Stimulated activated CD8-positive, alpha-beta memory T cell treated with anti-CD3 and anti-CD28 coated beads, Interleukin-4, amount 100 ng/mL, for 1 hour (primary cell): ENCODE measurements at places on chromosomes 12 and 14.

GRCh38 chr12:98968896-98969295 is 323.8 kb downstream of the APAF1 start:
- no peak for DNase-seq

DNA sequence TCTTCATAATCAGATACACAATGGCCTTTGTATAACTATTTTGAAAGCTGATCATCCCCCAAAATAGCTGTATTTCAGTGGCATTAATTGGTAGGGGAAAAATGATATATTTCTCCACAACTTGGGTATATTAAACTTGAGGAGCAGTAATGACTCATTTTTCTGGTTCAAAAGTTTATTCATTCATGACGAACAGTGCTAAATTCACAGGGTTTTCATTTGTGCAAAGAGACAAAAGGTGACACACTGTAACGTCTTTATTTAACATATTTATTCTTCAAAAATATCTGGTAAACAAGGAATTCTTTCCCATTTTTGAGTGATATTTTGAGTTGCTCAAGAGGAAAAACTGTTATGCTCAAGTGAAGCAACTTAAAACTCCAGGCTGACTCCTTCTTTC is 415.5 kb upstream of the SOX5 start:
- no peak for DNase-seq

- DNase-seq, result no peak
These were observed 12.3 kb downstream of the BRAP start for GRCh38 chr12:111673503-111673902.

GRCh38 chr12:52756281-52756960 is 20.7 kb downstream of the KRT76 start:
- DNase-seq, result no peak

DNA sequence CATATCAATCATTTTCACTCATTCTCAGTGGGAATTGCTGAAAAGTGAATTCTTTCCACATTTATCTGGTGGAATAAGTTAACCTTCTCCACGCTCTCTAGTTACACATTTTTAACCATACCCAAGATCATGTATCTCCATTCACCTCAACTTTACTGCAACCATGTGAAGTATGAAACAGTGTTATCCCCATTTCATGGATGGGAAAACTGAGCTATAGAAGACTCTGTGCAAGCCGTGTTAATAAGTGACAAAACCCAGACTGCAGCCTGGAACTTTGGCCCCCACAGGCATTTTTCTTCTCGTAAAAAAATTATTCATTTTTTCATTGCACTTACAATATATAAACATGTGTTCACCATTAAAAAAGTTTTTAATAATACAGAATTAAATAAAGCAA is 82.4 kb upstream of the CCND2 start:
- DNase-seq, result no peak

GRCh38 chr12:12376646-12377448 is 20.0 kb downstream of the BORCS5 start:
- no peak for DNase-seq

DNA sequence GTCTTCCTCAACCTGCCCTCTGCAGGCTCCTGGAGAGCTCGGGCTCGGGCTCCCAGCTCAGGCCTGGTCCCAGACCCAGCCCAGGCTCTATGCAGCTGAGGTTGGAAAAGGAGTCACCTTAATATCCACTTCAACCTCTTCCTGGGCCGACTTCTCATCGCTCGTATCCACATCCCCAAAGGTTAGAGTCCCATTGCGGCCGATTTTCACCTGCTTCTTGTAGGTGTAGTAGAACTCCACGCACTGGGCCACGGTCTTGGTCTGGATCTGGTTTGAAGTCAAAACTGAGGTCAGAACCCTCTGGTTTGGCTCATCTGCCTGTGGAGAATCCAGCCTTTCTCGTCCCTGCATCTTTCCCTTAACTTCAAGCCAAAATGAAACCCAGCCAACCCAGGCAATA is 8.4 kb upstream of the PNMA1 start:
- no peak for DNase-seq

DNA sequence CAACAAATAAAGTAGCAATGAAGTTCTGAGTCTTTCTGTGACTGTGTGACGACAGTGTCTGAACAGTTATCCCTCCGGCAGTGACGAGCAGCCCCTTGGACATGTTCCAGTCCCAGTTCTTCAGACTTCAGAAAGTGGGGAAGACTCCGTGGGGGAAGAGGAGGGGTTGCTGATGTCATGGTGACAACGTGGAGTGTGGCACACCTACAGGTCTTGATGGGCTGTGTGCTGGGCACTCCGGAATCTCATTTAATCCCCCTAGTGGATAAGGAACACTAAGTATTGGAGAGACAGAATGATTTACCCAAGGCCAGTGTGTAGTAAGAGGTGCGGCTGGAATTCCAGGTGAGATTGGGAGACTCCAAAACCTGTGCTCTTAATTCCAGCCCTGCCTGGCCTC is 280.2 kb downstream of the CACNA1C start:
- DNase-seq, result no peak

- no peak for DNase-seq
These were observed 2.6 kb downstream of the MLXIP start for GRCh38 chr12:122081083-122081696.

DNA sequence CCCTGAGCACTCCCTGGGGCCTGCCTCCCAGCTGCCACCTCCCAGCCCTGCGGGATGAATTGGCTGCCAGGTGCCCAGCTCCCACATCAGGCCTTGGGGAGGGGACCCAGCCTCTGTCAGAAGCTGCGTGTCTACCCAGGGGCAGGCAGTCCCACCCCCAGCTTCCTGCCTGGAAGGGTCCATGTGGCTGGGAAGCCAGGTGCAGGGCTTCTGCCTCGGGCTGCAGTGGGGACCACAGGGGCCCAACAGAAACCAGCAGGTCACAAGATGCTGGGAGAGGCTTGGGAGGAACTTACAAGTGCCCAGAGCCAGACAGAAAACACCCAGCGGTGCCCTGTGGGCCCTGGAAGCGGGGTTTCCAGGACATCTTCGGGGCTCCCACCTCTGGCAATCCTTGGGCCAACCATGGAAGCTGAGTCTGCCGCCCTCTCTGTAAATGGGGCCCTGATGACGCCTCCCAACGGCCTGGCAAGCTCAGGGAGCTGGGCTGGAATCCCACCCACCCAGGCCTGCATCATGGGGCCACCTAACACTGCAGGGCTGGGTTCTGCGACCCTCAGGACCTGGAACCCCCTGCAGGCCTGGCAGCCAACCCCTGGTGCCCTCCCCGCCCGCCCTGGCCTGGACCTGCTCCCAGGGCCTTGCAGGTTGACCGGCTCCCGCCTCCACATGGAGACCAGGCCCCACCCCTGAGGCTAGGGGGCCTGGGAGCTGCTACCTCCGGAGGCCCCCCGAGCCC is 36.6 kb downstream of the CCNK start:
- no peak for DNase-seq

DNA sequence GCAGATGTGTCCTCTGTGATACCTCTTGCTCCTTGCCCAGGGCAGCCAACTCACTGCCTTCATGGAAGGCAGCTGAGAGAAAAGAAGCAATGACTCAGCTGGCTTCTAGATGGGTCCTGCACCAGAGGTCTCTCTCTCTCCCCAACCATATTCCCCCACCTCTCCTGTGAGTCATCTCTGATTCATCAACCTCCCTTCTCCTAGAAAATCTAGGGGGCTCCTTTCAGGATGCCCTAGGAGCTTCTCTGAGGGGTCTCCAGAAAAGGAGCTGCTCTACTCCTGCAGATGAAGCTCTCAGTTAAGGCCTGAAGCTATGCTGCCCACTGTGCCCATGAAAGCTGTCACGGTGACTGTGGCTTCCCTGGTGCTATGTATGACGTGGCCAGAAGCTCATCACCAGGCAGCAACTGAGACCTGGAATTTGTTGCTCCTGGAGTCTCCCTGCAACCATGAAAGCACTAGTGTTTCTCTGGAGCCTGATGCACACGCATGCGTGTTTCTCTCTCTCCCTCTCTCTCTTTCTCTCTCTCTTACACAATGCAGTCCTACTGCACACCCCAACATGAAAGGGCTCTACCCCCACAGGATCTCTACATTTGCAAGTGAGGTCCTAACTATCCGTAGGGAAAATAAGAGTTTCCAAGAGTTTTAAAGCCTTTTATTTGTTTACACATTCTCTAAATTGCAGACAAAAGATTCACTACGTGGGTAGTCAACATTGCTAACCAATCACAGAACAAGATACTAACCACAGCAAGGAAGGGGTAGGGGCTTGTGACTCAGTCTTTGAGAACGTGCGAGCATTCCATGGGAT is 285.3 kb downstream of the DPF3 start:
- DNase-seq, result no peak

GRCh38 chr14:104641753-104642539 is 37.4 kb upstream of the TMEM179 start:
- no peak for DNase-seq

DNA sequence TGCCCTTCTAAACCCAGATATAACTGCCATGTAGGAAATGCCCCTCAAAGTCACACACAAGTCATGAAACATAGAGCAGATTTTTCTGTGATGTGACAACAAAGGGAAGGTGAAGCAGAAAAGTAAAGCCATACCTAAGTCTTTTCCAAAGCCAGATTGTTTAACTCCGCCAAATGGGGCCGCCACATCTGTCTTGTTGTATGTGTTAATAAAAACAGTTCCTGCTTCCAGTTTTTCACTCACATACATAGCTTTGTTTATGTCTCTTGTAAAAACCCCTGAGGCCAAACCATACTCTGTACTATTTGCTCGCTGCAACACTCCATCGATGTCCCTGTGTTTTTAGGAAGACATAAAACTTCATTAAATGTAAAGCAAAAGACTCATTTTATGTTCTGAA is 40.3 kb downstream of the NOPCHAP1 start:
- no peak for DNase-seq

DNA sequence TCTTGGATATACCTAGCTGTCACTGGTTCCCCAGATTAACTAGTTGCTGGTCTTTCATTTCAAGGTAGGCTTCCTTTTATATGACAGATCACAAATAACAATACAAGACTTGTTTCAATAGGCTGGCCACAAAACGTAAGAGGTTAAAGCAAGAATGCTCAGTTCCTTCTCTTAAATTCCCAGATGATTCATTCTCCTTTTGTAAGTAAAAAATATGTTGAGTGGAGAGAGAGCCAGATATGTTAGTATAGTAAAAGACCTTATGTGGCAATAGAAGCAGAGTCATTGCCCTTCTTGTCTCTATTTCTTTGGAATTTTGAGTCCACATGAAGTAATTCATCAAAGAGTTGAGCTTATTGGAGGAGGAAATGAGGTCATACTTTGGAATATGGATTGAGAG is 939.0 kb upstream of the ATXN7L3B start:
- no peak for DNase-seq

DNA sequence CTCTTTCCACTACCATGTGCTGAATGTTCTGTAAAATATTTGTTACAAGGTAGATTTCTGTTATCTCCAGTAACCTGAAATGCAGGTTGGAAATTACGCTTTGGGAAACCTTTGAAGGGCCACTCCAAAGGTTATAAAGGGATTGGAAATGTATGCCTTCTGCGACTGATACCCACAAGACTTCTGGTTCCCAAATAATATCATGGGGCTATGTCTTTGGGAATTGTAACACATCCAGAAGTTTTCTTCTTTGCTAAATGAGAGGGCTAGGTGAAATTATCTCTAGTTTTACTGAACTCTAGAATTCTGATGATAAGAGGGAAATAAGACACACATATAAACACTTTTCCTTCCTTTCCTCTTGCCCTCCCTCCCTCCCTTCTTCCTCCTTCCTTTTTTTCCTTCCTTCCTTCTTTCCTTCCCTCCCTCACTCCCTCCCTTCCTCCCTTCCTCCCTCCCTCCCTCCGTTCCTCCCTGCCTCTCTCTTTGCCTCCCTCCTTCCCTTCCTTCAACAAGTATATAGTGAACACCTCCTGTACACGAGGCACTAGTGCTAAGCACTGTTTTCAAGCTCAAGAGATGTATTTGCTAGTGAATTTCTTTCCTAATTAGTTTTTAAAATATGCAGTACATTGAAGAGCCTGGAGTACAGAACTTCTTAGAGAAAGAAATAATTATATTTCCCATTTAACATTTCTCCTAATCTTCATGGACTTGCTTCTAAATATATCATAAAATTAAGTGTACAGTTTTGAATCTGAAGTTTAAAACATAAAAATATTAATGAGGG is 10.1 kb downstream of the HMGA2 start:
- DNase-seq, result no peak

DNA sequence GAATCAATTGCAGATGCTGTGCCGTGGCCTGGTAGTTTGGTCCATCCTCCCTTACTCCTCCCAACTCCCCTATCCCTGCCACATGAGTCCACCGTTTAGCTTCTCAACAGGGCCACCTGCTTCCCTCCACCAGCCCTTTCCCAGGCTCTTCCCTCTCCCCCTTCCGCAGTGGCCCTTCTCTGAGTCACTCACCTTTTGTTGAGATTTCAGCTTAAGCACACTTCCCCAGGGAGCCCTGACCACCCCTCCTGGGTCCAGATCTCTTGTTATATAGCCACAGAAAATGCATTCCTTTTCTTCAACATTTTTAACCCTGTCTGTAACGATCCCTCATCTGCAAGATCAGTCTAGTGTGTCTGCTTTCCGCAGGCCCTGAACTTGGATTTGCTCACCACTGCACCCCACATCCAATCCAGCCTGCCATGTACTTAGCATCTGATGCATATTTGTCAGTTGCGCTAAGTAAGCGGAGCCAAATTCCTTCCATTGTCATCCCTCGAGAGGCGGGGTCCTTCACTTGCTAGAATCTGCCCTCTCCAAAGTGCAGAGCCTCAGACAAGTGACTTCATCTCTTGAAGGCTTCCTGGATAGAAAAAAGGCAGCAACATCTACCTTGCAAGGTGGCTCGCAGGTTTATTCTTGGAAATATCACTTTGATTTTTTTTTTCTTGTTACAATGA is 41.1 kb downstream of the TMEM63C start:
- DNase-seq, result no peak

DNA sequence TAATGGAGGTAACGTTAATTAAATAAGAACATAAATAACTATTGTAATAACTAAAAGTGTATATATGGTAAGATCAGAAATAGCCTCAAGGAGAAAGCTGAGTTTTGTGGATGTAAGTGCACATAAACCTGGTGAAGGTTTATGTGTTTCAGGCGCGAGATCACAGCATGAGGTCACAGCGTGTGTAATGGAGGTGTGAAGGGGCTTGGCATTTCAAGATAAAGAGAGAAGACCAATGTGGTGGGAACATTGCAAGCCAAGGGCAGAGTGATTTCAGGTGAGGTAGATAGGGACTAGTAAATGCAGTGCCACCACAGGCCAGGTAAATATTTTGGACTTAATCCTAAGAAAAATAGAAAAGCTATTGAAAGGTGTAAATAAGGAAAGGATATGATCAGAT is 21.7 kb upstream of the KICS2 start:
- no peak for DNase-seq

DNA sequence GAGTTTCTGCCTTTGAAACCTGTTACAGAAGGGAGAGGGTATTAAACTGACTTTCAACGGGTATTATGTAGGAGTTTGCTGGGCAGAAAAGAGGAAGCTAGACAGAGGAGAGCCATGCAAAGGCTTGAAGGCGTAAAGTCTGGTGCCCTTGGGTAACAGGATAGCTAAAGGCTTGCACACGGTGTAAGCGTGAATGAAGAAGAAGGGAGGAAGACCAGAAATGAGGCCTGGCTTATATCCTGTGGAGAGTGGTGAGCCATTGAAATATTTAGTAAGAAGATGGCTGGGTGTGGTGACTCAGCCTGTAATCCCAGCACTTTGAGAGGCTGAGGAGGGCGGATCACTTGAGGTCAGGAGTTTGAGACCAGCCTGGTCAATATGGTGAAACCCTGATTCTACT is 22.6 kb downstream of the SUDS3 start:
- no peak for DNase-seq

- no peak for DNase-seq
These were observed 435.4 kb downstream of the EGLN3 start for GRCh38 chr14:33515441-33515840.

GRCh38 chr12:43676183-43676813 is 82.3 kb downstream of the PUS7L start:
- DNase-seq, result no peak
